ENCODE measurements at places on chromosomes 2 and 18.

- no peak for DNase-seq
These were observed 156.3 kb upstream of the SLC1A4 start for GRCh38 chr2:64832936-64833335.

DNA sequence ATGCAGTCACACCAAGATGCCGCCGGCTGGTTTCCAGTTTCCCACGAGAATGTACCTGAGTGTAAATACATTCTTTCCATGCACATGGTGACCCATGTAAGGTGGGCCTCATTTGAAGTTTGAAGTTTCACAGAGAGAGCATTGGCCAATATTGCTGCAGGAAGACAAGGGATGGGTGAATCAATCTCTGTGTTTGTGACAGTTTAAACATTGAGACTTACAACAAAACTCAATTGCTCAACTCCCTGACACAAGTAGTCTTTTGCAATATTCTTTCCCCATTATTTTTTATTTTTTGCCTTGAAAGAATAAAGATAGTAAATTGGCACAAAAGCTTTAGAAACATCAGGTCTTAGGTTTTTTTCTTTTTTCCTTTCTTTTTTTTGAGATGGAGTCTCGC is 5.1 kb downstream of the SERPINB2 start:
- no peak for DNase-seq

- DNase-seq = no peak
These were observed 12.6 kb downstream of the CAPN10 start for GRCh38 chr2:240599141-240599583.

DNA sequence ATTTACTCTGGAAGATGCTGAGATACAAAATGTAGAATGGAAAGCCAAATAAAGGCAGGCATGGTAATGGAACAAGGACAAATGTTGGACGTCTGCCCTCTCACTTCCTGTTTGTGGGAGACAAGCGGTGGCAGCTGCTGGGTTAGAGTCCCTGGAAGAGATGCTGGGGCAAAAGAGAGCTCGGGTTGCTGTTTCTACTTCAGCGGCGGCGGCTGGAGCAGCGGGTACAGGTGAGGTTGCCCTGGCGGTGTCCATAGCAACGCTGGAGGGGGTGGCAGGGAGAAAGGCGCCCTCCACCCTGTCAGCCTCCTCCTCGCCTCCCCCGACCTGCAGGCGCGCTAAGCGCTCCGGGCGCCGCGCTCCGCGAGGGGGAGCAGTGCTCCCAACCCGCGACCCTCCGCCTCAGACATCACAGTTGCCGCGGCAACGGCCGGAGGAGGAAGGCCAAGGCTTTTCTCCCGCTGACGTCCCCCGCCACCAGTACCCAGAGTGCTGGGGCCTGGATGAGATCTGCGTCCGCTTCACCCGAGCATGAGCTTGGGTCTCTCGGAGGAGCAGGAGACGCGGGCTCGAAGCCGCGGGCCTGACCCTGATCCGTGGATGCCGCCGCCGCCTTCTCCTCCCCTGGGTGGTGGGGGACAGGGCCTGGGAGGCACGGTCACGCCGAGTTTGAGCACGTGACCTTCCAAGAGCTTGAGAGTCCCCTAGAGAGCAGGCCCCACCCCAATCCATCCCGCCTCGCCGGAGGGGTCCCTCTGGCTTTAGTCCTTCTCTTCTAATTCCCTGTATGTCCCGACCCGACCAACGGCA is 65.6 kb downstream of the NOL4 start:
- DNase-seq = no peak

DNA sequence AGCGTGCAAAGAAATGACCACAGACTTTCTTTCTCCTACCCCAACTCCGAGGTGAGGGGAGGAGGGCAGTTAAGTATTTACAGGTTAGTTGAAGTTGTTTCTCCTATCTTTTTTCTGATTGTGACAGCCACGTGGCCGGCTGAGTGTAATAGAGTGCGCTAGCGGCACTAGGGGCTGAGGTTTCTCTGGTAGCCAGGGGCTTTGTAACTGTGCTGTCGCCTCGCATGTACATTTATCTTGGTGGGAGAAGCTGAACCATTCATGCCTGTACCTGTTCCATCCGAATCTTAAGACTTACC is 214.1 kb upstream of the STON1 start:
- DNase-seq = no peak

DNA sequence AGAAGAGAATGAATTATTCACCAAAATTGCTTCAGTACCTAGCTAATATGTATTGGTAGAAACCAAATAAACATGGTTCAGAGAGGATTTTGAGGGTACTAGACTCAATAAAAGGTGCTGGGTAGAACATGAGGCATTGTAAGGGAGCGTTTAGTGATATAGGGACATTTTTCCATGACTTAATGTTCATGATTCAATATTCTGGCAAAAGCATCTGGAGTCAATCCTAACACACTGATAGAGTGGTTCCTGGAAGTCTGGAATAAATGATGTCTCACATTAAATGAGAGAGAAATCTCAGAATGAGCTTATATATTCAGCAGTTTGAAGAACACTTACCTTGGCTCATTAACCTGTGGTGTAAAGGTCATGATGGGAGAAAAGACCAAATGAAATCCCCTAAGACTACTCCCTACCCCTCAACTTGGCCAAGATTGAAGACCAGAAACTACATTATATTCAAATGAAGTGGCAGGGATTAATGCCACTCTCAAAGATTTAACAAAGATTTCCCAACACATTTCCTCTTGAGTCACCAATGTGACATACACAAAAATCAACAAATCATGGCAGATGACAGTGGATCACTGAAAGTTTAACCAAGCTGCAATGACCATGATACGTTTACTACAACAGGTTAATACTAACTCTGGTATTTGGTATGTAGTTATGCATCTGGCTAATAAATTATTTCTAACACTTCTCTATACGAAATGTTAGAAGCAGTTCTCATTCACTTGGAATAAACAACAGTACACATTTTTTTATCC is 309.5 kb downstream of the SATB2 start:
- DNase-seq = no peak

Measured in stimulated activated CD8-positive, alpha-beta memory T cell treated with anti-CD3 and anti-CD28 coated beads, Interleukin-4, amount 100 ng/mL, for 4 hours (primary cell).